ENCODE measurements at places on chromosomes 11 and 22.

GRCh38 chr11:6385046-6385777, 5.1 kb upstream of the SMPD1 start:
- no peak for DNase-seq

- no peak for DNase-seq
These were observed 351.3 kb downstream of the LARGE1 start for GRCh38 chr22:33569018-33569417.

DNA sequence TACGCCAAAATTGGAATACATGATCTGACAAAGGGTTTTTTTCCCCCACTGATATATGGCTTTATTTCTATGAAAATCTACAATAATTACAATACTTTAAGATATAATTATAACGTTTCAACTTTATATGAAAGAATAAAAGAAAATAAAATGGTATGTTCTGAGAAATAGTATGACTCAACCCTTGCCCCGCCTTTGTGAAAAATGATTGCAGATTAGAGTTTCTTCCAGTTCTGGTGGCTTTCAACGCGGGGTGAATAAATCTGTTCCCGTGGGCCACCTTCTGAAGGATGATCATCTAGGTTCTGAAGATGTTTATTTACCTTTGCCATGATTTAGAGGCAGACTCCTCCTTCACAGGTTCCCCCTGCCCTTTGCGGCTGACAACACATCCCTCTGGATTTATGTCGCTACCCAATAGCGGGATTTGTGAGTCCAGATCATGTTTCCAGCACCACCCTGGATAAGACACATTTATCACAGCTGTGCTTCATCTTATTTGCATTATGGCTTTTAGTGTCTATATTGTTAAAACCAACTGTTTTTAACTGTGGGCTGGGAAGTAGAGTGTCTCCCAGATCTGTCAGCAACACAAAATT, 607.0 kb upstream of the KIRREL3 start:
- DNase-seq: no peak

DNA sequence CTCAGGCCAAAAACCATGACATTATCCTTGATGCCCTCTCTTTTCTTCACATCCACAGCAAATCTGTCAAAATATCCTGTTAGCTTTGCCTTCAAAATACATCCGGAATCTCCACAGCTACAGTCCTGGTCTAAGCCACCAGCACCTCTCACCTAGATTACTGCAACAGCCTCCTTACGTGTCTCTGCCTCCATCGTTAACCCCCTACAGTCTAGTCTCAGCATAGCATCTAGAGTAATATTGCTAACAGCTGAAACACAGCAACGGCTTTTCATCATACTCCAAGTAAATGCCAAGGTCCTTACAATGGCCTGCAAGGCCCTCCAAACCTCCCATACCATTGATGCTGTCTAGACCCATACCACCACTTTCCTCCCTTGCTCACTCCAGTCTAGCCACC, 4.4 kb downstream of the TSG101 start:
- no peak for DNase-seq

GRCh38 chr22:39940757-39941305, 19.4 kb upstream of the TMA7B start:
- no peak for DNase-seq

DNA sequence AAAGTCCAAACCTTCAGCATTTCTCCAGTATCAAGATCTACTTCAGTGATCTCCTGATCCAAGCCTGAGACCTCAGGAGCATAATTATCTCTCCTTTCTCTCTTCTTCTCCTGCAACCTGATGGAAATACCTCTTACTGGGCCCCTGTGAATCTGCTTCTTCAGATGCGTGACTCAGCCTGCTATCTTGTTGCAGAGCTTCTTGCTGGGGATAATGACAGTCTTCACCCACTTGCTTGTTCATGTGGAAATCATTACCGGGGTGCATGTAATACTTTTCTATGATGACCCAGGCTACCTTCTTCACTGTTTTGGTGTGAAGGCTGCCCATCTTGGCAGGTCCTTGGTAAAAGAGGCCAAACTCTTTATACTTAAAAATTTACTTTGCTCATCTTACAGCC, 140.0 kb upstream of the POU2AF2 start:
- no peak for DNase-seq

GRCh38 chr11:119479685-119480275, 56.8 kb upstream of the THY1 start:
- no peak for DNase-seq

DNA sequence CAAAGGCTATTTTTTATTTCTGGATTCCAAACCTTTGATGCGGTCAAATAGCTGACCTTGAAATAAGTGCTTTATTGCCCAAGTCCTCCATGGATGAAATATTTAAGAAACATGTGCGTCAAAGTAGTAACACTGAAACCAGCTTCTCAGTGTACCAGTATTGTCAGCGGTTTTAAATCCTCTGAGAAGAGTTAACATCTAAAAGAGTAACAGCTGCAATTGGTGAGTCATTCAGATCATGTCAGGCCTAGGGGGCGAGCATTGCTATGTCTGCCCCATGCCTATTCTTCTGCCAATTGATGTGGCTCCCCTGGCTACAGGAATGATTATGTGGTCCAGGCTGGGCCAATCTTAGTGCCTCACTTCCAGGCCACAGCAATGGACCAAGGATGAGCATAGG, 263.3 kb upstream of the SORL1-AS1 start:
- DNase-seq: no peak

DNA sequence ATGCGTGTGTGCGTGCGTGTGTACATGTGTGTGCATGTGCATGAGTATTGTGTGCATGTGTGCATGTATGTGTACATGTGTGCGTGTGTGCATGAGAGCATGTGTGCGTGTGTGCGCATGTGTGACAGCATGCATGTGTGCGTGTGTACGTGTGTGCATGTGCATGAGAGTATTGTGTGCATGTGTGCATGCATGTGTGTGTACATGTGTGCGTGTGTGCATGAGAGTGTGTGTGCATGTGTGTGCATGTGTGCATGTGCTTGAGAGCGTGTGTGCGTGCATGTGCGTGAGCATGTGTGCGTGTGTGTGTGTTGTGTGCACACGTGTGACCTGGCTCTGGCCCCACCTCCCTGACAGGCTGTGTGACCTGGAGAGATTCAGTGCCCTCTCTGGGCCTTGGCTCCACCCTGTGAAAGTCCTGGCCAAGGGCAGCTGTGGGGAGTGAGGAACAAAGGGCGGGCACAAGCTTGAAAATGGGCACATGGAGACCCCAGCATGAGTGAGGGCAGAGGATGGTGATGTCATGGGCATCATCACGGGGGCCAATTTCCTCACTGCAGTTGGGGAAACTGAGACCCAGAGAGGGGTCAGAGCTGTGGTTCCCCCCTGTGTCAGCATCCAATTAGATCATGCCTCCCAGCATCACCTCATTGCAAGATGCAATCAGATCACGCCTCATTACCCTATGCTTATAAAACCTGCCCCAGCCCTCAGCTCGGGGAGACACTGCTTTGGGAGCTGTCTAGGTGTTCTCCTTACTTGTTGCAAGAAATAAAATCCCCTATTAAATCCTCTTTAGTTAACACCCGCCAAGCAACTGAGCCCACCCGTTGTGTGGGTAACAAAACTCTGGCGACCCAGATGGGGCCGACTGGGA, 658 bp downstream of the ACY3 start:
- DNase-seq: no peak

DNA sequence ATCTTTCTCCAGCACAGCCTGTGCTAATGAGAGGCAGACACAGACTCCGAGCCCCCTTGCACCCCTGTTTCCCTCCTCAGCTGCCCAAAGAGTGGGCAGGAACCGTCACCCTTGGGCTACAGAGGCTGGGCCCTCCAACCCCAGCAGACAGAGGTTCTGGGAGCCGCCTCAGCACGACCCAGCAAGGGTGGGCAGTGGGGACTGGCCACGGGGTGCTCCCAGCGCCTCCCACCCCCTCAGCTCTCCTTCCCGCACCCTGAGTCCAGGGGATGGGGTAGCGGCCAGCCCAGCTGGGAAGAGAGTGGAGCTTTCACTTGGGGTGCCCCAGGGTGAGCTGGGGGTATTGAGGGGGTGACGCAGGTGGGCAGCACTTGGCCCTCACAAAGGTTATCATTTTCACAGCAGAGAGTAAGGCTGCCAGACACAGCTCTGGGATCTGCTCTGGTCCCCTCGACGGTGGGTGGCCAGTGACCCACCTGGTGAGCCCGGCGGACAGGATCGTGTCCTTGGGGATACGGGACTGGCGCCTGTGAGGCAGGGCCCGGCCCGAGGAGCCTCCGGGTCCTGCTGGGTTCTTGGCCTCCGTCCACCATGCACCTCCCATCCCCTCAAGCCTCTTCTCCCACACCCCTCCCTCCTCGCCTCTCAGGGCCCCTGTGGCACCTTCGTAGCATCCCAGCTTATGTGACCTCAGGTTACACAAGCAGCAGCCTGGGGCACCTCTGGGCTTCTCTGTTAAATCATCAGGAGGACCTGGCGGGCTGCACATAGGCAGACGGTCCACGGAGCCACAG, 14.4 kb upstream of the BRSK2 start:
- no peak for DNase-seq

GRCh38 chr22:27487600-27488452, 313.7 kb downstream of the MN1 start:
- no peak for DNase-seq

DNA sequence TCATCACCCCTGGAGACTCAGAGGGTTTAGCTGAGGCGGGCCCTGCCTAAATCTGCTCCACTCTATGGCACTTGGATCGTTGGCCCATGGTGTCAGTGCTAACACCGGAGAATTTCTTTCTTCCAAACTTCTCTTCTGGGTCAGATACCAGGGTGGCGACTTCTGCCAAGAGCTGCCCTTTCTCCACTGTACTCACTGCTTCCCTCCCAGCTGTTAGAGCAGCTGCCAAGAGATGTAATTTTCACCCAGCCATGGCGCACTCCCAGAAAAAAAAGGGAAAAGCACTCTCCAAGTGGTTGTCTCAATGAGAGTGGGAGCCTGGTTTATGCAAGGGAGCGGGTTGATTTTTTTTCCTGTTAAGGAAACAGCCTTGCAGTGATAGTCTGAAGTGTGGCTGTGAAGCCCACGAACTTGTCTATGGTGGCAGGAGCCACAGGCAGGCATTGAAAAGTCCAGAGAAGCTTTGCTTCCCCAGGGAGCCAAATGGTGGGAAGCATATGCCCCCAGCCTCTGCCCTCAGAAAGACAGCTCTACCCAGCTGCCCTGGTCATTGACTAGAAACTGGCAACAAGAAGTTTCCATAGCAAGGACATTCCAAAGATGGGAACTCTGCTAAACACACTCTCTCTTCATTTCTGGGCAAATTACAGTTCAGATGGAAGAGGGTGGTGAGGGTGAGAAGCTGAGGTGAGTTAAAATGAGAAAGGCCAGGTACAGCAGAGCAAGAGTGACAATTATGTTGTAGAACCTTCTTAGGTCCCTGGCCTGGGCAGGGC, 10.7 kb downstream of the PCSK7 start:
- DNase-seq: no peak

DNA sequence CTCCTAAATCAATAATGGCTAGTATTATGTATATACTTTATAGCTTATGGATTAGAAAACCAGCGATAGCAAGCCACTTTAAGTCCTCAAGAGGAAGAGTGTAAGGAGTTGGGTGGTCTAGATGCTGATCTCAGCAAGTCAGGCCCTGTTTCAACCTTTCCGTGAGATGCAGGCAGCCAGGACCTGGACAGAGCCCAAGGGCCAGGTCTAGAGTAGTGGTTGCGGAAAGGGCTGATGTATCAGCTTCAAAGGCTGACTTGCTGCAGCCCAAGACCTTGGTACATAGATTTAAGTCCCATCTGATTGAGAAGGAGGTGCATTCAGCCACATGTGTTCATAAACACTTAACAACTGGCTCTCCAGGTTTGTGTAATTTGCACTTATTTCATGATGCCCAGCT, 33.4 kb downstream of the FLI1 start:
- DNase-seq: no peak

DNA sequence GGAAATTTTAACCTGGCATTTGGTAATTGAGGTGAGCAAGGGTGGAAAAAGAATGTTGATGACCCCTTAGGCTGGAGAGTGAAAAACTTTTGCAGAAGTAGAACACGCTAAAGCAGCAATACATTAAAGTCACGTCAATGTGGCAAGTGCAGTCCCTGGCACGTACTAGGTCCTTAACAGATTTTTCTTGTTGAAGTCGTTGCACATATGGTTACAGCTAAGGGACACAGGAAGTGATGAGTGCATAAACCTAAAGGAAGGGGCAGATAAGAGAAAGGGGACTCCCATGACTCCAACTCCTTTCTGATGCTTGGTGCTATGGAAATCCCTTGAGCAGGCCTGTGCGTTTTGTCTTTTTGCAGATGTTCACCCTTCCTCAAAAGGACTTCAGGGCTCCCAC, 1.2 kb downstream of the ACCS start:
- DNase-seq: no peak

- DNase-seq: peak; percentile 73
These were observed 36.6 kb downstream of the APOL3 start for GRCh38 chr22:36123673-36124630.

DNA sequence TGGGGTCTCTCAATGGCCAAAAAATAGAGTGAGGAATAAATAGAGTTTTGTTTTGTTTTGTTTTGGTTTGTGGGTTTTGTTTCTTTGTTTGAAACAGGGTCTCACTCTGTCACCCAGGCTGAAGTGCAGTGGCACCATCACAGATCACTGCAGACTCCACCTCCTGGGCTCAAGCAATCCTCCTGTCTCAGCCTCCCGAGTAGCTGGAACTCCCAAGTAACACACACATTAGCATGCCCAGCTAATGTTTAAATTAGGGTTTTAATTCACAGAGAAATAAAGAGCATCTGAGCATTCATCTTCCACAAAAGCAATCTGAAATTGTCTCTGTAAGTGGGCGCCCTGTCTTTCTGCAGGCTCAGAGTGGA, 9.2 kb upstream of the IFITM3 start:
- DNase-seq: no peak

DNA sequence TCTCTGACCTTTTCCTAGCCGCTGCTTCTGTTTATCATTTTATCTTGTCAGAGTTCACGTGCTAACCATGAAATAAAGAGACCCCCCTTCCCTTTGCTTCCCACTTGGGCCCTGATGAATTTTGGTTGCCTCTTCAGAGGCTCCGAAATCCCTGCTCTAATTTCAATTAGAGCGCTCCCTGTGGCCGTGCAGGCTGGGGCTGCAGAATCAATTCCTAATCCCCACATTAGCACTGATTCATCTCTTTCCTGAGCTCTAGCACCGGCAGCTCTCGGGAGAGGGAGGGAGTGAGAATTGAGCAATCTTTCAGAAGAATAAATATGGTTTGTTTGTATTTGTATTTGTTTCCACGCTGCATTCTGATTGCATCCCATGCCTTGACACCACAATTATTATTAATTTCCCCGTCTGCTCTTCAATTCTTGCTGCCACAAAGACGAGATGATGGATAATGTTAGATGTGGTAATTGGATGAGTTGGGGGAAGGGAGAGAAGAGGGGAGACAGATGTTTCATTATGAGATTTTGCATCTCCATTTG, 76.9 kb downstream of the NTM start:
- DNase-seq: no peak

DNA sequence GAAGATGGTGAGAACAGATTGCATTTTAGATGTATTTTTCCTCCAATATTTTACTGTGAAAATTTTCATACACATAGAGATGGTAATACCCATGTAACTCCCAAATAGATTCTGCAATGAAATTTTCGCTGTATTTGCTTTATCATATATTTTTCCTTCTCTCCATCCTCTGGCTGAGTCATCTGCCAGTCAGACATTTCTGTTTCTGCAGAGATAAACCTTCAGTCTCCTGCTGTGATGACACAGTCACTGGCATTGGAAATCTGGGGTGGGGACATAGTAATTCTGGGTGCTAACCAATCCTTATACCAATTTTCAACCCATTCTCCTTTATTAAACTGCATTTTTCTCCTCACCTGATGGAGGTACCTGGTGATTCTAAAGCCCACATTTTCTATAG, 33.7 kb downstream of the SVIP start:
- no peak for DNase-seq

Measured in kidney epithelial cell (primary cell).